ENCODE measurements at places on chromosomes 2 and 18.

GRCh38 chr2:141200191-141200590, 930.6 kb downstream of the LRP1B start:
- no peak for DNase-seq

DNA sequence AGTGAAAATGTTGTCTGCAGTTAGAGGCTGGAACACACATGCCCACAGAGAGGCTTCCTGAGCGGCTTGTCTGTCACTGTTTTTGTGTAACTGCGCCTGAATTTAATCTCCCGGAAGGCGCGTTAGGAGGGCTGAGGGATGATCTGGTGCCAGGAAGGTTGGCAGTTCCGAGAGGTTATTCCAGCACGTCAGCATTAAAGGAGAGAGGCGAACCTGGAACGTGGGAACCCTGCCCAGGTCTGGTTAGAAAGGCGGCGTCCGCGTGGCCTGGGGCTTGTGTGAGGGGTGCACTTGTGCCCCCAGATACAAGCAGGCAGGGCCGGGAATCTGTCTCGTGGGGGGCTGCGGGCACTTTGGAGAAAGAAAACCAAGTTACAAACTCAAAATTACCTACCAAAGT, 75.3 kb downstream of the NFATC1 start:
- no peak for DNase-seq

GRCh38 chr2:57373530-57373929, 673.1 kb upstream of the VRK2 start:
- no peak for DNase-seq

DNA sequence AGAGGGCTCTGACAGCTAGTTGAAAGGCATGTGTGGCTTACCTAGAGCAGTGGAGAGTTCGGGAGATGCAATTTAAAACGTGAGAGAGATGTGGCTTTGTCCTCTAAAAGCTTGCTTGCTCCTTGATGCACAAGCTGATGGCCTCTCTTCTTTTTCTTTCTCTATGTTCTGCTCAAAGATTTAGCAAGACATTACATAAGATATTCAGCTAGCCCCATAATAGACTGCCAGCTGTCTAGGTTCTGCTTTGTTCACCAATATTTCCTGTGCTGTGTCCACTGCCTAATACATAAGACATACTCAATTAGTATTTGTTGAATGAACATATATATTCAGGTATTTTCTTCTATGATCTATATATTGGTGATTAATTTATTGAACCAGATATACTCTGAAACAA, 31.1 kb downstream of the SPATS2L start:
- no peak for DNase-seq

DNA sequence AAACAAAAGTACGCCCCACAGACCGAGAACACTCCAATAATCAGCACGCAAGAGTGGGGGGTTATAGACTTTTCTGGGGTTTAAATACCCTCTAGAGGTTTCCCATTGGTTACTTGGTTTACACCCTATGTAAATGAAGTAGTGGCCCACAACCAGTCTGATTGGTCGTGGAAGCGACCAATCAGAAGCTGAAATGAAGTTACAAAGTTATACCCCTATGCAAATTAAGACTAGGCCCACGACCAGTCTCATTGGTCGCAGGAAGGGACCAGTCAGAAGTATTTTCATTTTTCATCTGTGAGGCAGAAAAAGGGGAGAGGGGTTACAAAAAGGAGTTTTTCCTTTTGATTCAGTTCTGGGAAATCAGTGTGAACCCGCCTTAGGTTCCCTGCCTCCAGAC, 55.3 kb upstream of the YWHAQ start:
- no peak for DNase-seq

DNA sequence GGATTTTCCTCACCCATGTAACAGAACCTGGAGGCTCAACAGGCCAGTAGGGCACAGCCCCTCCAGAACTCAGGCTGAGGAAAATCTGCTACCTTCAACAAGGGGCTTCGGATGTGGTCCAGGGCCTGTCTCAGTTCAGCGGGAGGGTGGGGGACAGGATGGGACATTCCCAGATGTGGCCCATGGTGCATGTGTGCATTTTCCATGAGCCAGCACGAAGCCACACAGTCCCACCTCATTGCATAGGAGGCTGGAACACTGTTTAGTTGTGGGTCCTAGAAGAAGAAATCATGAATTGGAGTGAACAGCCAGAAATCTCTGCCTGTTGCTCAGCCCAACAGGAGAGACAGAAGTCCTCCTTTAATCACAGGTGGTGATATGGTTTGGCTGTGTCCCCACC, 469.6 kb upstream of the MYT1L start:
- DNase-seq = no peak

DNA sequence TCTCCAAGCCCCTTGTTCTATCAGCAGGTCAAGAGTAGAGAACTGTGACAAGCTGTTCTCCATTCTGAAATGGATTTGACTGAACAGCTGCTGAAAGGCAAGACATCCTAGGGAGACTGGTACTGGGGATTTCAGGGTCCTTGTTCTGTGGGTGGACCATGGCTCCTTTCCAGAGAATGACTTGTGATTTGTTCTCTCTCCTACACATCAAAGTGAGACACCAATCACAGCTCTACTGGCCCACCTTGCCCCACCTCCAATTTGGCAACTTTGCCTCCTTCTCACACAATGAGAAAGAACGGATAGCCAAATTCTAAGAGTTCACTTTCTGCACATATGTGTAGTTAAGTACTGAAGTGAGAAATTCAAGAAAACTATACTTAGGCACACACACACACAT, 67.4 kb downstream of the BCL11A start:
- DNase-seq = no peak

DNA sequence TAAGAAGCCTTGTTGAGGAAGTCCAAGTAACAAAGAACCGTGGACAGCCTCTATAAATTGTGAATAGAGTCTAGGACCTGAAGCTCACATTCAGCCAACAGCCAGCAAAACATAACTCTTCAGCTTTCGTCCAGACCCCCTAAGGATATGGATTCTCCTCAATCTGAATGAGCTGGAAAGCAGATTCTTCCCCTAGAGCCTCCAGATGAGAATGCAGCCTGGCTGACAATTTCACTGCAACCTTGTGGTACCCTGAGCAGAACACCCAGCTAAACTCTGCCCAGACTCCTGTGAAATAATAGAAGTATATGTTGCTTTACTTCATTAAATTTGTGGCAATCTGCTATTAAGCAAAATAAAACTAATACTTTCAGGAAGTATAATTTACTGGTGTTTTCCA, 483.5 kb upstream of the SLC8A1 start:
- no peak for DNase-seq

DNA sequence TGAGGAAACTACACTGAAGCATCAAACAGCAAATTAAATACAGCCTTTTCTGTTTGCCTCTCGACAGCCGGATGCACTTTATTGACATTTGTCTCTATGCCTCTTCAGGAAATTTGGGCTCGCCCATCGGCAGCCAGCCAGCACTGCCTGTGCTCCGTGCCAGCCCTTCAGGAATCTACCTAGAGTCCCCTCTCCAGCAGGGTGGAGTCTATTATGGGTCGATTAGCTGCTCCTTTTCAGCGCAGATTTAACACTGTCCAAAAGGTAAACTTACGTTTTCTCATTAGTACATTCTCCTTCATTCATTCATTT, 91.5 kb downstream of the MYCN start:
- DNase-seq = no peak

- DNase-seq = no peak
These were observed 125.7 kb upstream of the PXDN start for GRCh38 chr2:1869987-1870386.

GRCh38 chr2:240983996-240984498, 14.4 kb upstream of the SNED1 start:
- DNase-seq = no peak

DNA sequence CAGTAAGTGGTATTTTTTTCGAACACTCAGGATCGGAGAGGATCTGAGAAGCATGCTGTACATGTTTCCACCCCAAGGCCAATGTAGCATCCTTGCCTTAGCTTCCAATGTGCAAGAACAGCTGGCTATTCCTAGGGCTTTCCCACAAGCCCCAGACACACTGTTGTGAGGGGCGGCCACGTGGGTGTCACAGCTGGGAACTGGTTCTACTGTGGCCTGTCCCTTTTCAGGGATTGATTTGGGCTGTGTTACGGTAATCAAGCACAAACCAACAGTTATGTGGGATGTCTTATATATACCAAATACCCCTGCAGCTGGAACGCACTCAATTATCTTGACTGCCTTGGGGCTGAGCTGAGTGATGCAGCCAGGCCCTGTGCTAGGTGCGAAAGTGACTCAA, 116.3 kb upstream of the CXCR4 start:
- no peak for DNase-seq

- no peak for DNase-seq
These were observed 106.7 kb upstream of the MCFD2 start for GRCh38 chr2:47022186-47022765.

DNA sequence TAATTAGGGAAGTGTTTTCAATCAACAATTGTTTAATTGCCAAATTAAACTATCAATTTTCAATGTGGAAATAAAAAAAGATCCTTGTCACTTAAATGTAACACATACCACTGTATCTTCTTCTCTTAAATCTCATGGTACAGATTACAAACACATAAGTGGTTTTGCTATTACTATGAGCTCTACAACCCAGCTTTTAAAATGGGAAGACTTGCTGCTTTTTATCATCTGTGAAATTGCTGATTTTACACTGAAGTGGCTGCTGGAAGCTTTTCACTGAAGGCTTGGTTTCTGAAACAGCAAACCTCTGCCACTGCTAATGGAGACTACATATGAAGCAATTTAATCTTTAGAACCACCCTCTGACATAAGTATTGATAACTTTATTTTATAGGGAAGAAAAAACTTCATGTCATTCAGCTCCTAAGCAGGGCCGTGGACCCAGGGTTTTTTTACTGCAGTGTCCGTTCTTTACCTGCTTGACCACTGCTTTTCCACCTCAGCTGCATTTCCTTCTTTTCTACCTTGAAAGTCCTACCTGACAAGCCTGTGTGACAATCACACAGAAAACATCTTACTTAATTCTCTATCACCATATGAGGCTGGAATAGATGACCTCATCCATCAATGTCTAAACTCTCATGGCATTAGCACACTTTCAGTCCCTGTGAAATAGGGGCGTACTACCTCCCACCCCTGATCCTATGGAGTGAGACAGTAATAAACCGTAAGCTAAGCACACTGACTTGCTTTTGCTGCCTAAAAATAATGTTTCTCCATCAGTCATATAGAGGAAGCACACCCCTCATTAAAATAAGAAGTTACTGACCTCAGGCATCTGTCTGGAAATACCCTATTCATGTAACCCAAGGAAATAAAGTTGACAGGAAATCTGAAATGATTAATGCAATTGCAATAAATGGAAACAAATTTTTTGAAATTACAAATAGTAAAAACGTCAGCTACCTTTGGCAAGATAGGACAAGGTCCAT, 19.2 kb upstream of the SLC8A1 start:
- DNase-seq = no peak

DNA sequence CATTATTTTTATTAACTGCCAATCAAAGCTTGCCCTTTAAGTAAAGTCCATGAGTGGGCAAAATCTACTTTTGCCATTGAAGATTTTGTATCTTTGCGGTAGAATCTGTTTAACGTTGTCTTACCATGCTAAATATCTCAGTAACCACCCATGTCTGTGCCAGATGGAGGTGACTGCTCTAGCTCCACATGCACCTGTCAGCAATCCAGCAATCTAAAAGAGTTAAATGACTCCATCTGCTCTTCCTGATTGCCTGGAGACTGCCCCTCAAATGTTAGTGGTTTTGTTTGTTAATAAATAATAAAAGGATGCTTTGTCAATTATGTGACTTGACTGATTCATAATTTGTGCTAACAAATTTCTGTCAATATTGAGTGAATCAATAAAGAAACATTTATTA, 141.7 kb downstream of the RBM43 start:
- no peak for DNase-seq

- DNase-seq = no peak
These were observed 160.0 kb downstream of the STK39 start for GRCh38 chr2:168087401-168087800.

- DNase-seq = peak; percentile 55
These were observed at the start of gene CREG2 for GRCh38 chr2:101387151-101387834. CREG2 (minus strand) TSS chr2:101387503; CDS start chr2:101387457, 46 bp downstream.

DNA sequence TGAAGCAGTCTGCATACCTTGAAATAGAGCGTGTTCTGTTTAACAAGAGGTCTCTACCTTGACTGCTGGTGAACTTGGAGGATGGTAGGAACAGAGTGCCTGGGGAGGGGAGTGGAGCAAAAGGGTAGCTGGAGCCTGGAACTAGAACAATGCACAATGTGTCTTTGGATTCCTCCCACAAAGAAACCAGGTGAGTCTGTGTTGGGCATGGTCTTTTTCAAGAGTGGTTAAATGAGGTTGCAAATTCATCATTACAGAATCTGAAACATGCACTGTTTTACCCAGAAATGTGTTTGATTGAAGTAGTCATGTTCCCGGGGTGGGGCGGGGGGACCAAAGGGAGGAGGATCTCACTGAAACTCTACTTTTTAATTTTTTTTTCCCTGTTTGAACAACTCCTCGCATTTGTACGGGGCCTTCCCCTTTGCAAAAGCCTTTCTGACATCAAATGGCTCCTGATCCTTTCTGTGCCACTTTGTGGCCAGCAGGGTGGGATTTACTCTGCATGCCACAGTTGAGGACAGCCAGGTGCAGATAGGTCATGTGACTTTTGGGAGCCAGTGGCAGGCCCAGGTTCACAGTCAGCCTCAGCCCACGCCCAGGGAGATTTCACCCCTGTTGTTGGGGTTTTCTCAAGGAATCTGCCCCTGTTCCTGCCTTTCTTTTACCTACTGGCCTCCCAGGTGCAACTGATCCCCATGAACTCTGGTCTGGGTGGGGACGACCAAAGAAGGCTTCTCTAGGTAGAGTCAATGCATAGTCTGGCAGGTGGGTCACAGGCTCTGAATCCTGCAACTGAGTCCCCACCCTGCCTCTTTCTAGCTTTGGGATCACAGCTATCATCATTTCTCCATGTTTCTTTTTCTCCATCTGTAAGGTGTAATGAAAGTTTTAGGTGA, 28.2 kb downstream of the MYCN start:
- DNase-seq = no peak

DNA sequence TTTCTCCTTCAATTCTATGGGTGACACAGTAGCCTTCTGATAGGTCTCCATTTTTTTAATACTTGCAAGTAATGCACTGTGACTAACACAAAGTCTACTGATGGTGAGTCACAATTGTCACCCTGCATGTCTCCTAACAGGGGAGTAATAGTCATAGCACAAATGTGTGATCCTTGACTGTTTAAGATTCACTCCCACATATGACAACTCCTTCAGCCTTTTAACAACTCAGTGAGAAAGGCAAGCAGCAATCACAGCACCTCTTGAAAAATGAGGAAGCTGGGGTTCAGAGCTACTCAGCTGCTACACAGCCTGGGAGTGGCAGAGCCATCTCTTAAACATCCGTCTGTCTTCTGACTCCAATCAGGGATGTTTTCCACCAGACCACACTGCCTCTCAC, 63.8 kb downstream of the EHD3 start:
- no peak for DNase-seq

GRCh38 chr2:236086971-236087465, 81.2 kb downstream of the GBX2 start:
- no peak for DNase-seq

- DNase-seq = peak; percentile 71
These were observed 228.0 kb upstream of the SMAD7 start for GRCh38 chr18:49178736-49179135.

- no peak for DNase-seq
These were observed 225.3 kb upstream of the THUMPD2 start for GRCh38 chr2:40004336-40004735.

- DNase-seq = no peak
These were observed 27.5 kb upstream of the LDLRAD4 start for GRCh38 chr18:13191031-13191430.

GRCh38 chr2:162928356-162928755, 89.8 kb upstream of the KCNH7 start:
- DNase-seq = no peak

GRCh38 chr2:98607104-98607503, 1.2 kb downstream of the COA5 start:
- no peak for DNase-seq
